ENCODE measurements at places on chromosomes 1 and 21. TPM values are rescaled to one million over a fixed set of nuclear protein-coding genes. Genes with fewer than 3 reads are reported as not detected.
A peak's percentile ranks its signal among the peaks of the same experiment; 100 is the strongest.

- H3K36me3 ChIP-seq: peaks cover 40% of the 10 kb centered on the region
- H3K4me3 ChIP-seq: peak overlapping the region; percentile 74
- no peak for DNase-seq
- peaks cover 15% of the 10 kb centered on the region for H3K4me1 ChIP-seq
Observed at GRCh38 chr1:27727126-27727525, 1.4 kb downstream of the FAM76A start.

GRCh38 chr1:22295396-22295795, 152.5 kb upstream of the WNT4 start:
- H3K27ac ChIP-seq: no peak overlapping the region
- no peak overlapping the region for H3K4me3 ChIP-seq
- peaks cover 12% of the 10 kb centered on the region for H3K27me3 ChIP-seq
- no peak for DNase-seq
- no peaks in the 10 kb centered on the region for H3K36me3 ChIP-seq
- H3K4me1 ChIP-seq: no peaks in the 10 kb centered on the region

Gene WRAP73
- 22.5 TPM for total RNA-seq

Gene ELF3
- 74.1 TPM for total RNA-seq

Data from lower lobe of right lung (tissue), 2 donors.